Heart right ventricle (tissue), 16 donors: ENCODE measurements at places on chromosomes 5 and 9.

- DNase-seq, result no peak
These were observed 27.7 kb upstream of the TRIO start for GRCh38 chr5:14115323-14115895.

DNA sequence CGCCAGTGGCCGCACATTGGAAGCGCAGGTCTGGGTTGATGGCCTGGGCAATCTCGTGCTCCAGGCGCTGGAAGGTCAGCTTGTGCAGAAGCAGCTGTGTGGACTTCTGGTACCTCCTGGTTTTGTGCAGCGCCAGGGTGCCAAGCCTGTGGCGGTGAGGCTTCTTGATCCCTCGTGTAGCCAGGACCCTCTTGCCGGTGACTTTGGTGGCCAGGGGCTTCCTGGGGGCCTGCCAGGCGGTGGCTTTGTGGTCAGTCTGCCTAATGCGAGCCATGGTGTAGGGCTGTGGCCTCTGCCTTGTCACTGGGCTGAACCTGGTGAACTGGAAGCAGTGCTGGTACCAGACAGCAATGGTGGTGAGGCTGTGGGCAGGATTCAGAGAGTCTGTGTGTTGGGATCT, 6.2 kb upstream of the TAF11L13 start:
- no peak for DNase-seq

- DNase-seq, result no peak
These were observed 13.8 kb upstream of the SNX2 start for GRCh38 chr5:122761115-122761514.

DNA sequence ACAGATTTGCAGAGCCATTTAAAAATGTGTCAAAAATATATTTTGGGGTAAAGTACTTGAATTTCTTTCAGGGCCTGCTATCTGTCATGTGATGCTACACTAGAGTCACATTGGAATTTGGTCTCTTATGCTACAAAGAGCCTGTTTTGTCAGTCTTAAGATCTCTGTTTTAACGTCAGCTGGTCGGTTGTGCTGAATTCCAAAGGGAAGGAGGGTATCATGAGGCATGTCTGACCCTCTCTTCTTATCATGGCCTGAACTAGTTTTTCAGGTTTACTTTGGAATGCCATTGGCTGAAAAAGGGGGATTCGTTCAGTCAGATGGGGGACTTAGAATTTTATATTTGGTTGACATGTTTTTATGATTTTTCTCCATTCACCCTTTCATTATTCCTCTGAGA, 290.6 kb downstream of the CD180 start:
- no peak for DNase-seq

DNA sequence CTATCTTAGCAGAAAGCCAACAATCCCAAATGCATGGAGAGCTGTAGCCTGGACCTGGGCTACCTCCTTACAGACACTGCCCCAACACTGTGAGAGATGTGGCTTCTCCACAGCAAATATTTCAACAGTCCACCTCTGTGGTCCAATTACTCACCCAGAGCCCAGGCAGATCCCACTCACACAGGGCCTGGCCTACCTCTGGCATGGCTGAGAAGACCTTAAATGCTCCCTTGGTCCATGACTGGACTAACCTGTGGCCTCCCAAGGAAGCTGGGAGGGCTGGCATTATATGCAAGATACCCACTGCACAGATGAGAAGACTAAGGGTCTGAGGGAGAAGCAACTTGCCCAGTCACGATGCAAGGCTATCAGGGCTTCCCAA, 22.8 kb upstream of the SLC25A51 start:
- DNase-seq, result no peak

DNA sequence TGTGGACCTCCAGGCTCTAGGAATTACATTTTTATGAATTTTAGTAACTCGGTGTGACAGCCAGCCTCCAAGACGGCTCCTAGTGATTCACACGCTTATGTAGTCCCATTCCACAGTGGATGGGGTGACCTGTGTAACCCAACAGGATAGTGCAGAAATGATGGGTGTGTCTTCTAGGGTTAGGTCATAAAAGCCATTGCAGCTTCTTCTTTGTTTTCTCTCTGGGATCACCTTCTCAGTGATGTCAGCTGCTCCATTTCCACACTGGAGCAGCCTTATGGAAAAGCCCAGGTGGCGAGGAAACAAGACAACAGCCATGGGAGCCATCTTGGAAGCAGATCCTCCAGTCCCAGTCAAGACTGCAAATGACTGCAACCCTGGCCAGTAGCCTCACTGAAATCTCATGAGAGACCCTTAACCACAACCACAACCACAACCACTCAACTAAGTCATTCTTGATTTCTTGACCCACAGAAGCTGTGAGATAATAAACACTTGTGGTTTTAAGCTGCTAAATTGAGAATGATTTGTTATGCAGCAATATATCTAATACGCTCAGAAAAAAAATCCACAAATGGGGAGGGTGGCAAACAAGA, 5.1 kb upstream of the GNPDA1 start:
- no peak for DNase-seq

DNA sequence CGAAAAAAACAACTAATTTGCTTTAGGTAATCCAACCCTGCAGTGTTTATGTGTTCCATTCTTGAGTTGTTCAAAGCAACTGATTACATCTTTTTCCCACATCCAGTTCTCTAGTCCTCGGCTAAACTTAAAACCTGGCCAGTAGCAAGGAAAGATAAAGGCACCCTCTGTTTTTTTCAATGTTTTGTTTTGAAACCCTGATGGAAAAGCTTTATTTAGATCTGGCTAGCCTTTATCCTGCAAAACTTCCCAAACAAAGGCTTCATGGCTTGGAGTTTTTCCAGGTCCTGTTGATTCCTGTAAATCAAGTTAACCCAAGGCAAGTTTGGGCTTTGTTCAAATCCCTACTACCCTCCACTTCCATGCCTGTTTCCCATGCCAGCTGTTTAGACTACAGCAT, 105.1 kb downstream of the CEMIP2 start:
- DNase-seq, result no peak

DNA sequence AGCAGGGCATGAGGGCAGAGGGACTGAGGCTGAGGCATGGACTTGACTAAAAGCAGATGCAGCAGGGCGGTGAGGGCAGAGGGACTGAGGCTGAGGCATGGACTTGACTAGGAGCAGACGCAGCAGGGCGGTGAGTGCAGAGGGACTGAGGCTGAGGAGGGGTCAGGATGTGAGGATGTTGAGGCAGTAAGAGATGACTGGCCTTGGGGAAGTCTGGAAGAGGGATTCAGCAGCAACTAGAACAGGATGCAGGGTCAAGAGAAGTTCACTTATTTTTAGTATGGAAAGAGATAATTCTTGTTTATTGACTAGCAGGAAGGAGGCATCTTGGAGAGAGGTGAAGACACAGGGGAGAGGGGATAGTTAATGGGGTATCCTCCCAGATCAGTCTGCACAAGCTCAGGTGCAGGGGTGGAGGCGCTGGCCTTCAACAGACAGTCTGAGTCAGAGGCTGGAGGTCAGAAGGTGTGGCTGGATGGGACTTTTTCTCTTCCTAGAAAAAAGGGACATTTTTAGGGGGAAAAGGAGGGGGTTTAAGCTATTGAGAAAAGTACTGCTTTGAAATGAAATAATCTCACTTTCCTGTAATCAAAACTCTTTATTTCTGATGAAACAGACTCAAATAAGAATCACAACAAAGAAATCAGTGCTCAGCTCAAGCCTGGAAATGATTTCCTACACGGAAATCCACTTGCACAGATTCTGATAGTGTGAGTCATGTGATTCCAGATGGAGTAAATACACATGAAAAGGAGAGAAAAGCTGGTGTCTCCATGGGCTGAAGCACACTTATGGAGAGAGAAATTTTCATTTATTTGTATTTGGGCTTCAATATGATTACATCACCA, 130.9 kb downstream of the PALM2AKAP2 start:
- no peak for DNase-seq

- no peak for DNase-seq
These were observed 187.6 kb downstream of the CETN3 start for GRCh38 chr5:90221951-90222350.

DNA sequence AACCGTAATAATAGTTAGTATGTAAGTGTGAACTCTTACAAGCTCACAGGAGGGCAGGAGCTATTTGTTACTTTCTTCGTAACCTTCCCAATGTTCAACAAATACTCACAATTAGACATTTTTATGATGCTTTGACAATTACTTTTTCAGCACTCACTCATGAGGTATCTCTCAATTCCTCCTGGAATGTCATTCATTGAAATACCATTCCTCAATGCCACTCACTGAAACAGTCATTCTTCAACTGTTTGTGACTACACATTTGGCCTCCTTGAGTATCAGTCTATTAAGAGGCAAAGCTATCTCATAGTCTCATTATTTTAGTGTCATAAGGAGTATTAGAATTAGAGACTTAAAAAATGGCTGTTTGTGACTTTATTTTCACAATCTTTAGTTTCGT, 734.1 kb upstream of the DMAC1 start:
- no peak for DNase-seq

DNA sequence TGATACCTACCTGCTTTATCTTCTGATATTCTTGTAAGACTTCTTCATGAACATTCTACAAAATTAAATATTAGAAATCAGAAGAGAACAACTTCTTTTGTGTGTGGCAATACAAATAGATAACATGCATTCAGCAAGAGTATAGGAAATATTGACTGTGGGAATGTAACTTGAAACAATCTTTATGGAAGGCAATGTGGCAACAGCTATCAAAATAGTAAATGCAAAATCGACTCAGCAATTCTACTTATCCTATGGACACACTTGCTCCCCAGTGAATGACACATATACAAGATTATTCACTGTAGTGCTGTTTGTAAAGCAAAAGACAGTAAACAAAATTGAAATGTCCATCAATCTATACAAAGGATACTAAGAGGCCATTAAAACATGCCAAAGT, 66.5 kb upstream of the GLRX start:
- no peak for DNase-seq

- no peak for DNase-seq
These were observed 16.7 kb downstream of the EXOC3 start for GRCh38 chr5:459562-460272.

DNA sequence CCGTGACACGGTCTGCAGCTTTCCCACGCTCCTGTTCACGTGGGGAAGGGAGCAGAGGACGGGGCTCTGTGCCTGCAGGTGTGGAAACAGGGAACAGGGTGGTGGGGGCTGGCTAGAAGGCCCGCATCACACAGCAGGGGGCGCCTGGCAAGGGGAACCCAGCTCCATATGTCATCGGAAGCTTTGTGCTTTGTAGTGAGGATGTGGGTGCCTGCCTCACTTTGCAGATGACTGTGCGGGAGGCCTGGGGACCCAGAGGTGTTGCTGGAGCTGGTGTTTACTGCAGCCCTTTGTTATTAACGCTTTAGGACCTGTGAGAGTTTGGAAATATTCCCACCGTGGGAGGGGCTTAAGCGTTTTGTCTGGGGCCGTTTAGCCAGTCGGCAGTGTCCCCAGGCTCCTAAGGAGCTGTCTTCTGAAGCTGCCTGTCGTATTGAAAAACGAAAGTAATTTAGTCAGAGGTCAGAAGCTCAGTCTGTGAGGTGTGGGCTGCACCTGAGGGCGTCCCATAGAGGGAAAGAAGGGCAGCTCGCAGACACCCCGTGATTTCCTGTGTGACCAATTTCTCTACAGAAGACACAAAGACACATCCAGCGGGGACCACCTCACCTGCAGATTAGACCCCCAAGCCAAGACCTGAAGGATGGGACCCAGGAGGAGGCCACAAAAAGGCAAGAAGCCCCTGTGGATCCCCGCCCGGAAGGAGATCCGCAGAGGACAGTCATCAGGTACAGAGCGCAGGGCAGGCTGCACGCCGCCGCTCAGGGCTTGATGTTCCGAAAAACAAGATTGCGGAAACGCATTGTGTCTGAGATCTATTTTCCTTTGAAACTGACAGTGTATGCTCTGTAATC, 9.1 kb downstream of the MAN1B1 start:
- no peak for DNase-seq

- DNase-seq, result peak; percentile 63
These were observed at the start of gene CMYA5 for GRCh38 chr5:79689541-79690466. Gene CMYA5, plus strand, starts transcription at chr5:79689836. Its CDS starts 72 bp downstream, at chr5:79689908.

DNA sequence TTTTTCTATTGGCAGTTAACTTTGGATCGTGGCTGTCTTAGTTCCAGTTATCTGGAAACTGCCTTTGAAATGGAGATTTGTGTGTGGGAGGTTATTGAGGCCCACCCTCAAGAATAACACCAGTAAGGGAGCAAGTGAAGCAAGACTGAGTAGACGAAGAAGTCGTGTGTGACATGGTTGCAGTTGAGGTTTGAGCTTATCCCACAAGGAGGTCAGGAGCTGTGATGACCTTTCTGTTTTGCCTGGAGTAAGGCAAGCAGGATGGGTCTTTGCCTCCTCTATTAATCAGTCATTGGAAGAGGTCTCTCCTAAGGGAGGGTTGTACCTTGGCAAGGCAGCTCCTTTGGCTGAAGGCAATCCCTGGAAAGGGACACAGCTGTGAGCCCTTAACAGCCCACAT, 49.6 kb upstream of the CTXN3 start:
- DNase-seq, result no peak

DNA sequence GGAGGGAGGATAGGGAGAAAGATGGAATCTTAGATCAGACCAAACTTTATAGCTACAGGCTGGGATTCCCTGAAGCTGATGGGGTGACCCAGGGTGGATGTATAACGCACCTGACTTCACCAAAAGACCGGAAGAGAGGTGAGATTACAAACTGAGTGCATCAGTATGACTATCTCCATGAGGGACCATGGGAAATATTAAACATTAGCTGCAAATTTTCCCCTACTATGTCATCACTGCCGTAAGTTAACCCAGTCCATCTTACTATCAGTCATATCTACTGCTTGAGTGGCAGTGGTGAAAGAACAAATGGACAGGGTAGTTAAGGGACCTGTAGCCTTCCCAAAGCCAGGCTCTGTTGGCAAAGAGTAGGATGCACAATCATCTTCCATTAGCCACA, 368.3 kb downstream of the EFNA5 start:
- DNase-seq, result no peak

GRCh38 chr5:117379521-117379920, 804.9 kb upstream of the SEMA6A start:
- DNase-seq, result no peak

DNA sequence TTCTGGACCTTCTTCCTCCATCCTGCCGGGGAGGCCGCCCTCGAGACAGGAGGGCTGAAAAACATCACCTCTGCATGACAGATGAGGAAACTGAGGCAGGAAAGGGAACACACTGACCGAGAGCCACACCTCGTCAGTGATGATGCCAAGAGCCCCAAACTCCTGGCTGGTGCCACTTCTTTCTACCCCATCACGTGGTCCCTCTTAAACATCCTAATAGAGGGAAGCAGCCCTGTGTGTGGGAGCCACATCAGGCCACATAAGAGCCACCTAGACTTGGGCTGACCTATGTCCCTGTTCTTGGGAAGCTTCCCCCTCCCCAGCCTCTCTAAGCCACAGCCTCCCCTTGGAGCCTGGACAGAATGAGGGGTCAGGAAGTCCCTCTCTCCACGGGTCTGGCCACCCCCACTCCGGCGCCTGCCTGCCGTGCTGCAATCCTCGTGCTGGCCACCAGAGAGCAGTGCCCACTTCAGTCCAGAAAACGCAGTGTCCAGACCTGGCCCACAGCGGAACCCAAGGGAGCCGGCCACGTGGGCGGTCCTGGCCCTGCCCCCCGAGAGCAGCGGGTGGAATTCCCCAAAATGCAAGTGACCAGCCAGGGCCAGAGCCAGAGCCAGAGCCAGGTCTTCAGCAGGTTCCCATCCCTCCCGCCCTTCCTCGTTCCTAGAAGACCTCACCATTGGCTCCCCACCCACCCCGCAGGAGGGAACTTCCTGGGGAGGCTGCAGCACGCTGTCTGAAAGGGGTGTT, 54.7 kb upstream of the SARDH start:
- DNase-seq, result peak; percentile 82
